ENCODE measurements at places on chromosomes 5 and 9.

GRCh38 chr5:74594137-74595040, 46.1 kb downstream of the ENC1 start:
- H3K4me3 ChIP-seq, result no peak overlapping the region
- peaks cover 2% of the 10 kb centered on the region for H3K4me1 ChIP-seq
- H3K27ac ChIP-seq, result no peak overlapping the region
- peaks cover 55% of the 10 kb centered on the region for H3K27me3 ChIP-seq
- H3K36me3 ChIP-seq, result no peaks in the 10 kb centered on the region

GRCh38 chr5:67686746-67687145, 490.1 kb upstream of the CD180 start:
- H3K27me3 ChIP-seq, result no peaks in the 10 kb centered on the region
- no peaks in the 10 kb centered on the region for H3K4me1 ChIP-seq
- H3K4me3 ChIP-seq, result no peak overlapping the region

GRCh38 chr5:91486638-91487037, 103.5 kb upstream of the ARRDC3 start:
- peaks cover 11% of the 10 kb centered on the region for H3K27me3 ChIP-seq
- no peaks in the 10 kb centered on the region for H3K36me3 ChIP-seq
- H3K4me3 ChIP-seq, result no peak overlapping the region
- no peak overlapping the region for H3K27ac ChIP-seq

DNA sequence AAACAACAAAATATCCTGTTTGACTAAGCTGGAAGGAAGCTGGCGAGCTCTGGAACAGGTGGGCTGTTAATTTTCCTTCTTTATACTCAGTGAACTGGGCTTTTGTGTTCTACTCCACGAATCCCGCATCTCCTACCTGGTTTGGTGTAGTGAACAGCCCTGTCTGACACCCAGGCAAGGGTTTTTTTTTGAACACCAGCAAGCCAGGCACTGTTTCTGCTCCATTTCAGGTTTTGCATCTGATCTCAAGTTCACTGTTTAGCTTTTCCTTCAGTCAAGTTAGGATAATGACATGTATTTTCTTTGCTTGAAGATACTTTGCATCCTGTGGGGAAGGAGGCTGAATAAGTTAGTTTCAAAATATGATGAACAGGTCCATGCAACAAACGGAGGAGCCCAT, 204.5 kb downstream of the SEMA6A start:
- H3K4me1 ChIP-seq, result no peaks in the 10 kb centered on the region
- H3K27ac ChIP-seq, result no peak overlapping the region
- no peaks in the 10 kb centered on the region for H3K36me3 ChIP-seq
- H3K4me3 ChIP-seq, result no peak overlapping the region
- no peaks in the 10 kb centered on the region for H3K27me3 ChIP-seq

DNA sequence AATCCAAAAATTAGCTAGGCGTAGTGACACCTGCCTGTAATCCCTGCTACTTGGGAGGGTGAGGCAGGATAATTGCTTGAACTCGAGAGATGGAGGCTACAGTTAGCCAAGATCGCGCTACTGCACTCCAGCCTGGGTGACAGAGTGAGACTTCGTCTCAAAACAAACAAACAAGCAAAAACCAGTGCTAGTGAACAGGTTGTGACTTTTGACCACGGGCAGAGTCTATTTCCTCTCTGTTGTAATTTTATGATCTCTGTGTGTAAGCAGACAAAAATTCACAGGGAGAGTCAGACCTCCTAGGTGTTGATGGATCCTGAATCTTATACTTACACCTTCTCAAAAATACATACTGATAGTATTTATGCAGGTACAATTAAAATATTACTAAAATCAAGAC, 65.8 kb downstream of the SPEF2 start:
- no peak overlapping the region for H3K27ac ChIP-seq
- DNase-seq, result no peak
- H3K4me3 ChIP-seq, result no peak overlapping the region
- no peaks in the 10 kb centered on the region for H3K36me3 ChIP-seq

DNA sequence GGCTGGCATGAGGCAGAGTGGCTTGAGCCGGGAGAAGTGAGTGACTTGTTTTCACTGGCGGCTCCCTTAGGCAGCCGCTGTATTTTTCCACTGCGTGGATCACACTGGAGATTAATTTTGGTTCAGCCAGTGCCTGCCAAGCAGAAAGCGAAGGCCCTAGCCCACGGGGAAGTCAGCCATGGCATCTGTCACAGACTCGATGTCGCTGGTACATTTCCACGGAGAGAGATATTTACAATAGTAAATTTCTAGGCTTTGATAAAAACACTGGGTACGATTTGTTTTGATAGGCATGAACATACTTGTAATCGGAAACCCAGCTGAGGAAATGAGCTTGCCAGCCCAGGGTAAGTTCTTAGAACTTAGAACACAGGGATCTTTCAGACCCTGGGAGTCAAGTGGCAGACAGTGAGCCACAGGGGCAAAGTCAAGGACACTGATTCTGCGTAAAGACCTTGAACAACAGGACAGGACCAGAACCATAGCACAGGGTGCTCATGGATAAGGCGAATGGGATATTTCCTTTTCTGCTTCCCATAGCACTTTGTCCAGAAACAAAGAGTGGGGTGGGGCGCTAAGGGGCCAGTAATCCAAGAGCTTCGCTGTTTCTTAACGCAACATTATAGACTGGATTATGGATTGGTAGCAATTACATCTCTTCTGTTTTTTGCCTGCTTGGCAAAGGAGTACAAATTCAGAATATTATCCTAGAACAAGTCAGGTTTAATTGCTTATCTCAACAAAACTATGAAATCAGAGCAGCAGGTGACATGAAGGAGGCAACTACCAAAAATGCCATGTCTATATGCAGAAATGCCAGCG, 4.5 kb downstream of the DUSP1 start:
- H3K27me3 ChIP-seq, result no peaks in the 10 kb centered on the region
- H3K4me1 ChIP-seq, result peaks cover 24% of the 10 kb centered on the region
- peak overlapping the region; percentile 39 for H3K27ac ChIP-seq
- DNase-seq, result no peak
- no peak overlapping the region for H3K4me3 ChIP-seq

All from activated T-helper 2 cell treated with anti-CD3 and anti-CD28 coated beads, Interferon-gamma antibody, Interleukin-2, Interleukin-4, amounts not matched to agents 10 μg/mL and 5 μg/mL and 100 μg/mL, durations not matched to agents 14 hours and 24 hours and 36 hours (primary cell).